Thyroid gland (tissue), 4 donors: ENCODE measurements at places on chromosomes 6 and 20.
A peak's percentile ranks its signal among the peaks of the same experiment; 100 is the strongest.

DNA sequence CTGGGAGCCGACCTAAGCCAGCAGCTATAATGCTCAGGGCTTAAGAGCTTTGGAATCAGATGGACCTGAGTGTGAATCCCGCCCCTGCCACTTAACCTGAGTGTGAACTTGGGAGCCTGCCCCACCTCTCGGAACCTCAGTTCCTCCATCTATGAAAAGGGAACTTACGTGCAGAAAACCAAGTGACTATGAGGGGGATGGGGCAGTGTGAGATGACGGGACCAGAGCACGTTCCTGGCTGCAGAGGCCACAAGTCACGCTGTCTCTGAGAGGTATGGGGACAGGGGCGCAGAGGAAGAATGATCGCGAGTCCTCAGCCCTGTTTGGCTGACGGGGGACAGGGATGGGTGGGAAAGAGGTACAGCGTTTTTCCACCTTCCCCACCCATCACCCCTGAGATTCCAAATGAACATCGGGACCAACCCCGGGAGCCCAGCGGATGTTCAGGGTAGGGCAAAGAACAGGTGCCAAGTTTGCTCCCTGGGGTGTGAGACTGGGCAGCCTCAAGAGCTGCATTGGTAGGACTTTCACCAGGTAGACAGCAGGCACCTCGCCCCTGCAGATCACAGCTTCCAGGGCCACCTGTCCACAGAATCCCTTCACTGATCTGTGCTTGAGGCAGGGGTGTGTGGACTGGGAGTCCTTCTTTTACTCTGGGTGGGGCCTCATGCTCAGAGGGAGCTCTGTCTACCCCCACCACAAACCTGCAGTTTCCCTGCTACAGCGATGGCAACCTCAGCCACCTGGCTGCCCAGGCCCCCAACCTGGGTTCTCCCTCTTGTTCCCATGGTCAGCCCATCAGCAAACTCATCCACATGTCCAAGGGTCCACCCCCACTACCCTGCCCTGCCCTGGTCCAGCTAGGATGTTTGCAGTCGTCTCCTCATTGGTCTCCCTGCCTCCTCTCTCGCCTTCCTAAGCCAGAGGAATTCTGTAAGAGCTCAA is 85.8 kb downstream of the CEBPB start:
- DNase-seq, result peak; percentile 39
- no peaks in the 10 kb centered on the region for H3K27me3 ChIP-seq
- peaks cover 52% of the 10 kb centered on the region for H3K4me1 ChIP-seq
- H3K36me3 ChIP-seq, result no peaks in the 10 kb centered on the region
- peak overlapping the region; percentile 99 for H3K27ac ChIP-seq

DNA sequence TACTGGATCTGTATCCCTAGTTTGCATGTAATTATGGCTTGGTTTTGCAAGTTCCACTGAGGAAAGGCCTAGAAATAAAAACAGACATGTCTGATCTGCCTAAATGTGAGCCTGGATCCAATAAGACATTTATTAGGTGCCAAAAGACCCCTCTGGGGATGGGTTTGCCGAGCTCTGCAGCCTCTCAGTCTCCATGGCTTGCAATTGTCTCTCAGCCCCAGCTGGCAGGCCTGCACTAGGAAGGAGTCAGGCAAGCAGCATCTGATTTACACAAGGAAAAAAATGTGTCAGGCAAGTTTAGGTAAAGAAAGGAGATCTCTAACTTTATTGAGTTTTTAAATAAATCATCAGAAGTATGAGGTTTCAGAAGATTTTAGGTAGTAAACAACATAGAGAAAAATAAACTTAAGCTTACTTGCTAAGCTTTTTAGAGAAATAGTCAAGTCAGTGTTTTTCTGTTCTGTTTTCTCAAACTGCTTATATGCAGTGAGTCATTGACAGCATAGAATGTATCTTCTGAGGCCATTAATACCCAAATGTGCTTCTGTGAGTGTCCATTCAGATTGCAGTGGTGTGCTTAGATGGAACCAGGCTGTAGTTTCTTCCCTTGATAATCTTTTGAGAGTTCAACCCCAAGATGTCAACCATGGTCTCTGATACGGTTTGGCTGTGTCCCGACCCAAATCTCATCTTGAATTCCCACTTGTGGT is 121.0 kb downstream of the FHL5 start:
- no peaks in the 10 kb centered on the region for H3K4me1 ChIP-seq
- H3K4me3 ChIP-seq, result no peak overlapping the region
- no peak overlapping the region for H3K27ac ChIP-seq
- no peak for DNase-seq

DNA sequence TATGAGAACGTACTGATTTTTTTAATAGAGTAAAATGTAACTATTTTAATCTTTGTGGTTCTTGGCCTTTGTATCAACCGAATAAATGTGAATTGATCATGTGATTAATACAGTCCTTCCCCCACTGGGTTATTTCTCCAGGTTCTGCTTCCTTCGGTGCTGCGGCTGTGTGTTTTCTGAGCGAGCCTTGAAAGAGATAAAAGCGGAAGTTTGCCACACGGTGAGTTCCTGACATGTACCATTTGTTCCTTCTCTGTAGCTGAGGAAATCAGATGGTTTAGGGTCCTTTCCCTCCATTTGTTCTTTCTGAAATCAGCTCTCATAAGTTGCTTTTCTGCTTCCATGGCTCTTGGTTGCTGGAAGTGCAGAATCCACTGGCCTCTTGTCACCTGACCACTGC is 15.5 kb downstream of the RTF2 start:
- DNase-seq, result no peak
- H3K27me3 ChIP-seq, result no peaks in the 10 kb centered on the region
- no peak overlapping the region for H3K27ac ChIP-seq
- peaks cover 47% of the 10 kb centered on the region for H3K36me3 ChIP-seq
- H3K4me1 ChIP-seq, result no peaks in the 10 kb centered on the region

DNA sequence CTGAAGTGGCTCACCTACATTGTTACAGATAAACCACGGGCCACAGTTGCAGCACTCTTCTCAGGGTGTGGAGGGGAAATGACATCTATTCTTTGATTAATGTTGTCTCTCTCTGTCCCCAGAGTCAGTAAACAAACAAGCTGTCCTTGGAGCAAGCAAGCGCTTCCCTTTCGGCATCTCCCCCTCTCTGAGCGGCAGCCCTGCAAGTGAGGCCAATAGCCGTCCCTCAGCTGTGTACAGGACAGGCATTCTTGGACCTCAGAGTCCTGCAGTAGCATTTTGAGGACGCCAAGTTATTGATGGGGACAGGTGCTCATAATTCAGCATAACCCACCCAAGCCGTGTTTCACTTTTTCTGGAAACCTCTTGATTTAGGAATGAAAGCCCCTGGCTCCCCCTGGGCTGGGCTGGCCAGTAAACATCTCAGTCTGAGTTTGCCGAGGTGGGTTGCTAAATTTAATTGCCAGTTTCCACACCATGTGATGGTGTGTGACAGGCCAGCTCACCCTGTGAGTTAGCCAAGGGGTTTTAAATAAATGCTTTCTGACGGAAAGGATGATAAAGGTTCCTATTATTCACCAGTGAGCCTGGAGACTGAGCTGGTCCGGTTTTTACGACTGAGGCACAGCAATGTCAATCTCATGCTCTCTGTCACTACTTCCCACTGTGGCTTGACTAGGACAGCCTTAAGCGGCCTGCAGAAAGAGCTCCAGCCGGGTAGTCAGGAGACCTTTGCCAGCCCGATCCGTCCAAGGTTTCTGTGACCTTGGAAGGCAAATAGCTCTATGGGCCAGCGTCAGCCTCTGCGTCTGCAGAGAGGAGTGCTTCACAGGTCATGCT is 214.8 kb upstream of the RREB1 start:
- H3K4me3 ChIP-seq, result no peak overlapping the region
- H3K36me3 ChIP-seq, result no peaks in the 10 kb centered on the region
- H3K27me3 ChIP-seq, result no peaks in the 10 kb centered on the region
- no peak for DNase-seq
- H3K27ac ChIP-seq, result no peak overlapping the region

GRCh38 chr6:42293386-42293977 is 75.8 kb upstream of the MRPS10 start:
- H3K27me3 ChIP-seq, result no peaks in the 10 kb centered on the region
- H3K27ac ChIP-seq, result no peak overlapping the region
- H3K4me3 ChIP-seq, result no peak overlapping the region
- H3K36me3 ChIP-seq, result no peaks in the 10 kb centered on the region
- DNase-seq, result no peak
- no peaks in the 10 kb centered on the region for H3K4me1 ChIP-seq

DNA sequence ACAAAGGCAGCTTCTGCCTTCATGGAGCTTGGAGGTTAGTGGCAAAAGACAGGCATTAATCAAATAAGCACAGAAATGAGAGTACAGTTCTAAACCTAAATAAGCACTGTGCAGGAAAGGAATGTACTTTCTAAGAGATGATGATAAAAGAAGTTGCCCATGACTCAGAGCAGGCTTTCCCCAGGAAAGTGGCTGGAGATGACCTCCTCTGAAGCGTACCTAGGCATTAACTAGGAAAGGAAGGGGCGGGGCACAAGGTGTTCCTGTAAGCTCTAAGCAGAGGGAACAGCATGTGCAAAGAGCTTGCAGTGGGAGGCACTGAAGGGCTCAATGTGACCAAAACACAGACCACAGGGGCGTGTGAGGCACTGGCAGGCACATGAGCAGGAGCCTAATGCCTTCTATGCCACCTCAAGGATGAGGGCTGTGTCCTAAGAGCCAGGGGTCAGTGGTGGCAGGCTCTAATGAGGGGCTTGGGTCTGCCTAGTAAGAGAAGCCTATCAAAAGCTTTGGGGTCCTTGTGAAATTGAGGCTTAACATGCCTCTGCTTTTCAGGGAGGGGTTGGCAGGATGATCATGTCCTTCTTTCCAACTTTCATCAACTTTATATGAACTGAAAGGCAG is 4.9 kb downstream of the SSTR4 start:
- H3K4me3 ChIP-seq, result no peak overlapping the region
- H3K27ac ChIP-seq, result no peak overlapping the region
- peaks cover 6% of the 10 kb centered on the region for H3K4me1 ChIP-seq
- H3K36me3 ChIP-seq, result no peaks in the 10 kb centered on the region
- no peaks in the 10 kb centered on the region for H3K27me3 ChIP-seq

DNA sequence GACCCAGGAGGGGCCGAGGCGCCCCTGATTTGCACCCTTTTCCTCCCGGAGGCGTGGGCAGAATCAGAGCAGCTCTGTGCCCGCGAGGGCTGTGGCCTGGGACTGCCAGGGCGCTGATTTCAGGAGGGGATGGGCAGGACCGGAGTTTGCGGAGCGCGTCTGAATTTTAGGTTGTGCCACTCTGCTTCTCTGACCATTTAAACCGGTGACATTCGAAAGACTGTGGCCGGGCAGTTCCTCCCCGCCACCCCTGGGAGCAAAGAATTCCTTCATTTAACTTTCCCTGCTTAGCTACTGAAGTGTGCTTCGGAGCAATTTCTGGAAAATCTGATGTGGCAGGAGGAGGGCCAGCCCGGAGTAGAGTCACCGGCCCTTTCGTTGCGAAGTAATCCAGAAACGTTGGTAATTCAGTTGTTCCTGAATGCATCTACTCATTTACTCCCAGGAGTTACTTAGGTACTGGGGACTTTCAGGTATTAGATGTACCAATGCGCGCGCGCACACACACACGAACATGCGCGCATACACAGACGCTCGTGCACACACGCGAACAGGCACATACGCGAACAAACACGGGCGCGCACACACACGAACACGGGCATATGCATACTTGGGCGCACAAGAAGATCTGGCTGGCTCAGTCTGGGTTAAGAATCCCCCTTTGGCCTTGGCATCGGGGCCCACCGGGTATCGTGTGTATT is 568 bp downstream of the CCDC170 start:
- H3K27me3 ChIP-seq, result no peaks in the 10 kb centered on the region
- peak; percentile 80 for DNase-seq
- no peaks in the 10 kb centered on the region for H3K36me3 ChIP-seq

DNA sequence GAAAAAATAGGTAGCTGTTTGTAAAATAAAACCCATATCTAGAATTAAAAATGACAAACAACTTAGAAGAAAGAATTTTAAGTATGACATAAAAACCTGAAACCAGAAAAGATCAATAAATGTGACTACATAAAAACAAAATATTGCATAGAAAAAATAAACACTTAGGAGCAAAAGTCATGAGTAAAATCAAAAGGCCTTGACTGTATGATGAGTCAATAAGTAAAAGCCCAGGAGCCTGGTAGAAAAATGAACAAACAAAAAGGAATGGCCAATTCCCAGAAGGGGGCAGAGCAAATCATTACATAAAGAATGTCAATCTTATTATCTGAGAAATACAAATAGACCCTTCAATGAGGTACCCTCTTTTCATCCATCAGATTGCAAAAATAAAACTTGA is 20.7 kb upstream of the ENPP1 start:
- no peak overlapping the region for H3K27ac ChIP-seq
- no peak overlapping the region for H3K4me3 ChIP-seq
- H3K36me3 ChIP-seq, result no peaks in the 10 kb centered on the region
- peaks cover 8% of the 10 kb centered on the region for H3K4me1 ChIP-seq
- DNase-seq, result no peak
- H3K27me3 ChIP-seq, result no peaks in the 10 kb centered on the region

GRCh38 chr6:31940256-31940664 is 5.6 kb upstream of the CFB start:
- H3K36me3 ChIP-seq, result no peaks in the 10 kb centered on the region
- no peaks in the 10 kb centered on the region for H3K27me3 ChIP-seq
- no peak overlapping the region for H3K27ac ChIP-seq
- H3K4me1 ChIP-seq, result peaks cover 7% of the 10 kb centered on the region
- no peak overlapping the region for H3K4me3 ChIP-seq

DNA sequence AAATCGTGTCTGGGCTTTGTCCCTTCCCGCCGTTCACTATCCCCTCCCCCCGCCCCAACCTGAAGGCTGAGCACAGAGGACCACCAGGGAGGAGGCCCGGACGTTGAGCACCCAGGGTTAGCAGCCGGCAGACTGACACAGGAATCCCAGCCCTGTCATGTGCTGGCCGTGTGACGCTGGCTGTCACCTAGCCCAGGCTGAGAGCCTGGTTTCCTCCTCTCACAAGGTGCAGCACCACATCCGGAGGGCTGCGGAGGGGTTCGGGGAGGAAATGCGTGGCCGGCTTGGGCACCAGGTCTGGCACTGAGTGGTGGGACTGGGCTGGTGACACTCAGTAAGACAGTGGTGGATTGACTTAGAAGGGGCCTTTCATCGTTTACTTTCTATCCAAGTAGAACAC is 4.6 kb upstream of the LSM14B start:
- peaks cover 21% of the 10 kb centered on the region for H3K4me1 ChIP-seq
- H3K27ac ChIP-seq, result no peak overlapping the region
- H3K36me3 ChIP-seq, result no peaks in the 10 kb centered on the region

- peak overlapping the region; percentile 97 for H3K27ac ChIP-seq
- H3K36me3 ChIP-seq, result peaks cover 47% of the 10 kb centered on the region
- H3K4me1 ChIP-seq, result peaks cover 45% of the 10 kb centered on the region
- no peak overlapping the region for H3K4me3 ChIP-seq
- H3K27me3 ChIP-seq, result no peaks in the 10 kb centered on the region
- DNase-seq, result no peak
These were observed 32.4 kb downstream of the EZR start for GRCh38 chr6:158786645-158787304.

GRCh38 chr6:128655978-128656498 is 135.6 kb upstream of the PTPRK start:
- DNase-seq, result no peak
- no peaks in the 10 kb centered on the region for H3K27me3 ChIP-seq
- no peak overlapping the region for H3K4me3 ChIP-seq
- H3K36me3 ChIP-seq, result no peaks in the 10 kb centered on the region
- no peak overlapping the region for H3K27ac ChIP-seq

- no peak overlapping the region for H3K4me3 ChIP-seq
- no peak for DNase-seq
- no peaks in the 10 kb centered on the region for H3K4me1 ChIP-seq
- no peaks in the 10 kb centered on the region for H3K27me3 ChIP-seq
- H3K36me3 ChIP-seq, result no peaks in the 10 kb centered on the region
- H3K27ac ChIP-seq, result no peak overlapping the region
These were observed 411.0 kb downstream of the EPHA7 start for GRCh38 chr6:93008375-93008774.

GRCh38 chr20:36147690-36148089 is 6.8 kb upstream of the EPB41L1 start:
- H3K27ac ChIP-seq, result no peak overlapping the region
- no peak overlapping the region for H3K4me3 ChIP-seq
